Stimulated activated CD4-positive, alpha-beta T cell treated with anti-CD3 and anti-CD28 coated beads, Interleukin-4, amount 100 ng/mL, for 24 hours (primary cell): ENCODE measurements at places on chromosomes 5 and 9.

DNA sequence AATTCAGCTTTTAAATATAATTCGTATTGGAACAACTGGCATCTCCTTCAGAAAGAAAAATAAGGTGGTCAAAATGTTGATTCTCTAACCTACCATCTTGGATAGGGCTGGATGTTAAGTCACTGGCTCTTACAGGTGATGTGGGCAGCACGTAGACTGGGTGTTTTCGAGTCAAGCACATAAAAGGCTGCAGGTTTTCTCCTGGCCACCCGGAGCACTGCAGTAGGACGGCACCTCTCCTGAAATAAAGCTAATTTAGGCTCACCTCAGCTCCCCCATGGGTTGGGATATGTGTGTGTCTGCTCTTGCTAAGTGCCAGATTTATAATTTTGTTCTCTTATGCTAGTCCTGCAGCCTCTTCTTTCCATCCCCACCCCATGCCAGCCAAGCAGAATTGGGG is 80.3 kb downstream of the IQGAP2 start:
- DNase-seq, result no peak

- no peak for DNase-seq
Observed at GRCh38 chr9:134004881-134005280, 12.8 kb upstream of the VAV2 start.

DNA sequence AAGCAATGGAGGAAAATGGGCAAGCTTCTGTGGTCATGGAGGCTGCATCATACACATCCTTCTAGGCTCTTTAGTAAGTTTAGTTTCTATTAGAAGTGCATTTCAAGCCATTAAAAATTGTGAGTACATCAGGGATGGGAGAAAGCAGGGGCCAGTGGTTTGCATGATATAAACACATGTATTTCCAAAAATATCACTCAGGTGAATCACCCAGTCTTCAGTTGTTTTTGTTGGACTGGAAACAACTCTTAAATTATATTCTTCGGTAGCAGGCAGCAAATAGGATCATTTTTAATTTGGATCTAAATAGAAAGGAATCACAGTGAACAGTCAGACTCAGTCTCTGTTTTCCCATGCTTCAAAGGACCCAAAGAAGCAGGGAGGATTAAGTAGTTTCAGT is 657.9 kb downstream of the TLR4 start:
- DNase-seq, result no peak

GRCh38 chr9:123391946-123392345 is 35.9 kb downstream of the CRB2 start:
- no peak for DNase-seq

DNA sequence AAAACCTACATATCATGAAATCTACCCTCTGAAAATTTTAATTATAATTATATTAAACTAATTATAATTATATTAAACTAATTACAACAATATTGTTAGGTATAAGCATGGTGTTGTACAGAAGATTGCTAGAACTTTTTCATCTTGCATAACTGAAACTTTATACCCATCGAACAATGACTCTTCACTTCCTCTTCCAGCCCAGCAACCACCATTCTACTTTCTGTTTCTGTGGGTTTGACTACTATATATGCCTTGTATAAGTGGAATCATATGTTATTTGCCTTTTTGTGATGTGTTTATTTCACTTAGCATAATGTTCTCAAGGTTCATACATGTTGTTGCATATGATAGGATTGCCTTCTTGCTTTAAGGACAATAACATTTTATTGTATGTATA is 274.2 kb upstream of the CCNH start:
- no peak for DNase-seq

DNA sequence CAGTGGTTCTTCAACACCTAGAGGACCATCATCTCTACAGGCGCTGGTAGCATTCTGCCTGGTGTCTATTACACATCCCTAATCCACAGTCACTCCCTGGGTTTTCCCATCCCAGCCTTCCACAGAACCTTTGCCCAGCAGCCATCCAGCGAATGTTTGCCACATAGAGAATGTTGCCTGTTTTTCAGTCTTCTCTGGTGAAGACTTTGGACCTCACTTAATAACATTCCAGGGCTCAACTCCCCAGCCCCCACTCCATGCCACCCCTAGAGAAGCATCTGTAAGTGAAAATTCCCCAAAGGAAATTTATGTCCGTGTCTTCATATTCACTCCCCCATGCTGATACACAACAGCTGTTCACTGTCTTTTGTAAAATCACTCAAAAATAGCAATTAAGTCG is 249.6 kb downstream of the AOPEP start:
- no peak for DNase-seq

DNA sequence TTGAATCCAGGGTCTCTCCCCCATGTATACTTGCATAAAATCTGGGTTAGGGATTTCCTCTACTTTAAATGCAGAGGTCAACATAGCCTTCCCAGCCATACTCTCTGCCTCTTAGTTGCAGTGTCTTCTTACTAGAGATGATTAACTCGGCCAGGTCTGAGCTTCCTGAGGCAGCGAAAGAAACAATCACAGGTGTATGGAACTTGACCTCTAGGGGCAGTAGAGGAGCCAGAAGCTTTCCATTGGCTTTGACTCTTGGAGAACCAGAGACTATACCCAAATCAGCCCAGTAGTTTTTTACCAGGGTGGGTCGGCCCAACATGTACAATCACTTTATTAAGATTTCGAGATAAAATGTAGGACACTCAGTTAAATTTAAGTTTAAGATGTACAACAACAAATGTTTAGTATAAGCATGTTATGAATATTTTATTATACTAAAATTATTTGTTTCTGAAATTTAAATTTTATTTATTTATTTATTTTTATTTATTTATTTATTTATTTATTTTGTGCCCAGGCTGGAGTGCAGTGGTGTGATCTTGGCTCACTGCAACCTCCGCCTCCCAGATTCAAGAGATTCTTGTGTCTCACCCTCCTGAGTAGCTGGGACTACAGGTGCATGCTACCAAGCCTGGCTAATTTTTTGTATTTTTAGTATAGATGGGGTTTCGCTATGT is 48.0 kb upstream of the DMRT3 start:
- DNase-seq, result no peak

GRCh38 chr9:126222363-126222834 is 104.2 kb upstream of the MVB12B start:
- DNase-seq, result no peak

- no peak for DNase-seq
Observed at GRCh38 chr9:126233913-126234525, 92.6 kb upstream of the MVB12B start.

GRCh38 chr5:35963381-35963843 is 25.0 kb upstream of the CAPSL start:
- DNase-seq, result no peak

DNA sequence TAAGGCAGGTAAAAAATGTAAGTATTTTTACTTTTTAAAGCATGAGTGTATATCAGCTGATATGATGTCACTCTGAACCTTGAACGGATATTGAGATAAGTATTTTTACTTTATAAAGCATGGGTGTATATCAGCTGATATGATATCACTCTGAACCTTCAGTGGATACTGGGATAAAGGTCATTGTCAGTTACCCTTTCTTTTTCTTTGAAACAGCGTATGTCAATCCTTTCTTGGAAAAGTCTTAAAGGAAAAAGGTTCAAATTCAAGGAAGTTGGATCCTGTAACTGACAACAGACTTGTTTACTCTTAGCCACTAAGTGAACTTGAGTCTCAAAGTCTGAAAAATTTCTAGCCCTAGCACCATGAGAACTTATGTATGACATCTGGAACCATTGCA is 61.7 kb upstream of the IFNK start:
- no peak for DNase-seq

- no peak for DNase-seq
Observed at GRCh38 chr5:100654895-100655294, 119.7 kb downstream of the FAM174A start.

GRCh38 chr5:1474866-1475543 is 29.8 kb upstream of the SLC6A3 start:
- no peak for DNase-seq

GRCh38 chr5:135127439-135128240 is 93.6 kb upstream of the PITX1 start:
- DNase-seq, result no peak

GRCh38 chr5:167899490-167900070 is 391.9 kb upstream of the WWC1 start:
- DNase-seq, result no peak

DNA sequence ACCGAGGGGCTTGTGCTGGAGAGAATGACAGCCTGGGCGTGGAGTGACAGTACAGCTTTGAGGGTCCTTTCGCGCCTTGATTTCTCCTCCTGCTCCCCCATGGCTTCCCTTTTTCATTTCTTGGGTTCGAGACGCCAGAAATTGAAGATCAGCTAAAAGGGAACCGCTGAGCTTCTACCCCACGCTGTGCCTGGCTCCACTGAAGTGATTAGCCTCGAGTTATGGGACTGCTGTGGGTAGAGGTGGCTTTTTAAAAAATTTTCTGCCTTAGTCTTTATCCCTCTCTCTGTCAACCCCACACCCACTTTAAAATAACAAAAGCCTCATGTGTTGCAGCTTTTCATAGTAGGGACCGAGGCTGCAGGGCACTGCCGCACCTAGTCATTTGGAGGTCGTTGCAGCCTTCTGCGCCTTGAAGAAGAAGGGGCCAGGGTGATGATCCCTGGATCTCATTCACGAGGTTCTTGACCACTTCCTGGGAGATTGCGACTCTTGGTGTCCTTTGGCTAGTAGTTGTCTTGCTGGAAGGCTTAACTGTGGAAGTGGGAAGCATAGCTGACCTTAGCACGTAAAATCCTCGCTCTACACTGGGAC is 603 bp downstream of the PPIP5K2 start:
- DNase-seq, result no peak

- DNase-seq, result no peak
Observed at GRCh38 chr5:180088561-180088960, 17.0 kb upstream of the RNF130 start.
